ENCODE measurements at places on chromosomes 16 and 17.
A peak's percentile ranks its signal among the peaks of the same experiment; 100 is the strongest.

DNA sequence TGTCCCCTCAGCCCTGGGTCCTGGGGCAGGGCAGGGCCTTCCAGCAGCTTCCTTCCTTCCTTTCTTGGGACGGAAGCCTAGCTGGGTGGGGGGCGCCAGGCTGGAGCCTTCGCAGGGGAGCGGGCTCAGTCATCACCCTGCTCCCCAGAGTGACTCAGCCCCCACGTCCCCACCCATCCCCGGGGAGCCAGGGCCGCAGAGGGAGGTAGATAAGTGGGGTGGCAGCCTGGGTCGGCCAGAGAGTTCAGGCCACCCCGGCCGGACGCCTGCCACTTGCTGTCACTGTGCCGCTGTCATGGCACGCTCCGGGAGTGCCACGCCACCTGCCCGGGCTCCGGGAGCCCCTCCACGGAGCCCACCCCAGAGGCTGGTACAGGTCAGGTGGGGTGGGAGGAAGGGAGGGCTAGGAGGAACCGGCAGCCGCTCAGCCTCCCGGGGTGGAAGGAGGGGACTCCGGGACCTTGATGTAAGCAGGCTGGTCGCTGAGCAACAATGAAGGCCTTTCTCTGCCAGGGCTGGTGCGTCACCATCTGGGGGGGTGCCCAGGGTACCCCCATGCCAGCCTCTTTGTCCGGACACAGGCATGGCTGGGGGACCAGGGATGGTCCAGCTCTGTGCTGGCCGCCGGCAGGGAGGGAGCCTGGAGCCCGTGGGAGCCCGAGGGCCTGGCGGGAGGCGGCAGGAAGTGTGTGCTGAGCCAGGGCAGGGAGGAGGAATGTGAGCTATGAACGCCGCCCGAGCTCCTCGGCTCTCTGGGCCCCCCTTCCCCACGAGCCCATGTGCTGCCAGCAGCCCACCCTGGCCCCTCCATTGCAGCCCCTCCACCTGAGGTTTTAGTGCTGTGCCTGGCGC is 6.6 kb downstream of the NHERF2 start:
- no peak for DNase-seq

GRCh38 chr16:60107437-60107836 is 1373.3 kb upstream of the GOT2 start:
- peak; percentile 45 for DNase-seq

DNA sequence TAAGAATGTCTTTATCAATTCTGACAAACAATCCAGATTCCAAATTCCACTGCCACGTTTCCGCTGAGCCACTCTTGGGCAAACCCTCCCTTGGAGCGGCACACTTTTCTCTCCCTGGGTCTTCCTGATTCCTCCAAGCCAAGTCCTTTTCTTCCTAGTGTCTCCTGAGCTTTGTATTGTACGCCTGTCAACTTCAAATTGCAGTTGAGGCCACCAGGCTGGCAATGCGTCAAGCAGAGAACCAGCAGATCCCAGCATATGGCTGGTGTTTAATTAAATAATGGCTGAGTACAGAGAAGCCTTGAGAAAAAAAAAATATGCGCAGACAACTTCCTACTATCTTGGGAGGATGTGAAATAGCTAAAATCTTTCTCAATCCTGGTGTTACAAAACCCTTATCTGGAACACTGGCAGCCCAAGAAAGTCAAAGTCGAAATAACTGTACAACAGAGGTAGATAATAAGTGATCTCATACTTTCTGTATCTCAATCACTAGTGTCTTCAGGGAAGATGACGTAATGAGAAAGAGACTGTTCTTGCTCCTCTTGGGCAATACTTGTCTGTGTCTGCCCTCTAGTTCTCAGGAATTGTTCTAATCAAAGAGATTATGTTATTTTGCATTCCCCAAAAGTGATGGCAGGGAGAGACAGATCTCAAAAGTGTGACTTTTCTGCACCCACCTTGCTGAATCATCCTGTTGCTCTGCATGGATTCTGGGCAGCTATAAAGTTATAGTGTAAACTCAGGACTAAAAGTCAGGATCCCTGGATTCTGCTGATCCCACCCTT is 15.0 kb downstream of the SMIM36 start:
- no peak for DNase-seq

- DNase-seq, result no peak
Measured at GRCh38 chr17:51830451-51830850, 328.1 kb downstream of the CA10 start.

GRCh38 chr17:69477903-69478266 is 63.4 kb downstream of the MAP2K6 start:
- DNase-seq, result no peak

GRCh38 chr16:53962041-53962440 is 258.1 kb downstream of the FTO start:
- DNase-seq, result no peak

DNA sequence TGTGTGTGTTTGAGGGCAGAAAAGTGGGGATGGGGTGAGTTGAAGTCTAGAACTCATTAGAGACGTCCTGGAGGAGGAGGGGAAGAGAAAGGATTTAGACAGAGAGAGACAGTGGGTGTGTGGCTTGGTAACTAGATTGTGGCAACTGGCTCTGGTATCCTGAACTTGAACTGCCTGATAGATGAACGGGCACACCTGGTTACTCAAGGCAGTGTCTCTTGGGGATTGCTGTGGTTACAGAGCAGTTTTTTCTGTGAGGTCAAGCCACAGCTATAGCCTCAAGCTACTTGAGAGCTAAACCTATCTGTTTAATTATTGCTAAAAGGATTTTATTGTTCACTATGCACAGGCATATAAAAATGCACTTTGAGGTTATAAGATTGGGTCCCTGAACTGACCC is 29.8 kb upstream of the MYH2 start:
- no peak for DNase-seq

DNA sequence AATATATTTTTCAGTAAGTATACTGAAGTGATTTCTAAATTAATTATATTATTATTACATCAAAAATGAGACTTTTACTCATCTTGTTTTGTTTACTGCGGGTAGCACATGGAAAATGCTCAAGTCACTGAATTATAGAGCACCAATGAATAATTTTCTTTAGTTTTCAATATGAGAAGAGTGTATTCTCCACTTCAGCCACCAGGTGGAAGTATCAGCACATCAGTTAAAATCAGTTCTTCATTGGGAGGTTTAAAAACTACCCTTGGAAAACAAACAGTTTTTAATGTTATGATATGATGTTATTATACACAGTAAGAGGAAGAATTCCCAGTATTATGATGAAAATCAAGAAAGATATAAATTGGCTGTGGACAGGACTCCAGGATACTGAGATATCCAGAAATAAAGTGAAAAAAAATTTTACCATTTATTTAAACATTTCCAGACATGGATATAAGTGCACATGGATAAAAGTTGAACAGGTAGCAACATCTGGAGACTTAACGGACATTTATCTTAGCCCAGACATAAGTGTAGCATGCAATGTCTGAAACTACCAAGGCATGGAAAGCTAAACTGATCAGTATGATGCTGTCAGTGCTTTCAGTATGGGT is 467.3 kb downstream of the KCNJ2 start:
- no peak for DNase-seq

DNA sequence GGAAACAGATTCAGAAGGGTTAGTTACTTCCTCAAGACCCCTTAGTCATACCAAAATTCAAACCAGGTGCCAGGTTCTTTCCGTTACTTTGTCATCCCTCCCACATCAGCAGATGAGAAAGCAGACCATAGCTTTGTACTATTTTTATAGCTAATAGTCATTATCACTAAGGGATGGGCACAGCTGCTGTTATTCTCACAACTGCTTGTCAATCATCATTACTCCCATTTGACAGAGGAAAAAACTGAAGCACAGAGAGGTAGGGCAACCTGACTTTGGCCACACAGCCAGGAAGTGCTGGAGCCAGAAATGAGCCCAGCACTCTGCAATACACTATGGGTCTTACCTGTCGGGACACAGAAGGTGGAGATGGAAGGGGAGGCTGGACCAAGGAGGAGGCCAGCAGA is 30.0 kb downstream of the TEKT5 start:
- DNase-seq, result no peak

DNA sequence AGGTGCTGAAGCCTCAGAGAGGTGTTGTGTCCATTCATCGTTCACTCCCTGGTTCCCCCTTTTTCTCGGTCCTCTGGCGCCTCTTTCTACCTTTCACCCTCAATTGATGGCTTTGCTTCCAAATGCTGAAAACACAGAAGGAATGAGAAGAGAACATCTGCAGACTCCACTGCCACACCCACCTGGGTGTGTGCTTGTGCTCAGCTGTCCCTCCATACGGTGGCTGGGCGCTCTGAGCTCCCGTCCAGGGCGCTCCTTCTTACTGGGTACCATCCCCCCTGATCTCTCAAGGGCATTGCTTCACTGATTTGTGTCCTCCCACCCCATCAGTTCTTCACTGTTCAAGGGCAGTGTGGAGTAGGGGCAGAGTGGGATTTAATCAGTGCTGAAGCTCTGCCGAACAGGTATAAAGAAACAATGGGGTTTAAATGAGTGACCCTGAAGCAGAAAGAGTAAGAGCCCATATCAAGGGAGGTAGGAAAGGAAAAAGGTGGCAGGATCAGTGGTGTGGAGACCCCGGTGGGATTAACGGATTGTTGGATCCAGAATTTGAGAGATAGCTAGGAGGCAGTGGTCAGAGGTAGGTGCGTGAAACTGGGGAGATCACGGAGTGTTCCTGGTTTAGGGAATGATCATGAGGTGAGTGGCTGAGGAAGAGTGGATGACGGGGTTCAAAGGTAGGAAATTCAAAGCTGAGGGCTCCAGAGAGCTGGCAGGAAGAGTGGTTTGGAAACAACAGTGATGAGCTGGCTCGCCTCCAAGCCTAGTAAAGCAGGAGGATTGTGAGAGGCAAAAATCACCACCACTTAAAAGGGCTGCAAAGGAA is 40.8 kb downstream of the MRTFB start:
- DNase-seq, result no peak

DNA sequence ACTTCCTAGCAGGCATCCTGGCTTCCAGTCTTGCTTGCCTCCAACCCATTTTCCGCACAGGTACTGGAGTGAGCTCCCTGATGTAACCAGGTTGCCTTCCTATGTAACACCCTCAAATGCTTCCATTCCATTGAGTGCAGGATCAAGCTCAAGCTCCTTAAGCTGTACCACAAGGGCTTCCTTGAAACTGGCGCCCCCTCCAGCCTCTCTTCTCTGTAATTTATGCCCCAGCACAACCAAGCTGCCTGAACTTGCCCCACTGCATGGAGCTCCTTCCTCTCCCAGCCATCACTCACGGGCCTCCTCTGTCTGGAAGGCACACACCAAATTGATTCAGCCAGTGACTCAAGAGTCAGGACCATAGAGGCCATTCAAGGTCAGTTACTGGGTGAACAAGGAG is 234.8 kb upstream of the RPL38 start:
- DNase-seq, result no peak
